ENCODE measurements at places on chromosomes 3 and 15. TPM values are rescaled to one million over a fixed set of nuclear protein-coding genes. Genes with fewer than 3 reads are reported as not detected.

- no peaks in the 10 kb centered on the region for H3K36me3 ChIP-seq
- H3K27me3 ChIP-seq, result no peaks in the 10 kb centered on the region
- no peak overlapping the region for H3K4me3 ChIP-seq
- DNase-seq, result no peak
- H3K4me1 ChIP-seq, result no peaks in the 10 kb centered on the region
These were observed 32.1 kb upstream of the PIAS1 start for GRCh38 chr15:68022061-68022460.

DNA sequence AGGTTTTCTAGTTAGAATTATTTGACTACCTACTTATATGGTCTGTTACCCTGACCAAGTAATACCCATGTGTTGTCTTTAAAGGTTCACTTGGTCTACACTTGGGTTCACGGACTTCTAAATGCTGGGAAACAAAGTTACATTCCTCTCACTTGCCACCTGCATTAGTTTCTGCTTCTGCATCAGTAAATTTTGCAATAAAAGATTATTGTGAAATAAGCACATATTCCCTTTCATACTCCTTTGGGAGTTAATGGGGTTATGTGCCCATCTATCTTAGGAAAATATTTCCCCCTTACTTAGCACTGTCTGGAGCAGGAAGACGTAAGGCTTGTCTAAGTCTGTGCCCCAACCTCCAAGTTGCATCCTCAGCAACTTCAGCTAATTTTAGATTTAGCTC is 160.7 kb downstream of the FRMD5 start:
- H3K27ac ChIP-seq, result no peak overlapping the region
- H3K4me3 ChIP-seq, result no peak overlapping the region
- H3K27me3 ChIP-seq, result no peaks in the 10 kb centered on the region
- no peaks in the 10 kb centered on the region for H3K4me1 ChIP-seq
- no peak for DNase-seq

DNA sequence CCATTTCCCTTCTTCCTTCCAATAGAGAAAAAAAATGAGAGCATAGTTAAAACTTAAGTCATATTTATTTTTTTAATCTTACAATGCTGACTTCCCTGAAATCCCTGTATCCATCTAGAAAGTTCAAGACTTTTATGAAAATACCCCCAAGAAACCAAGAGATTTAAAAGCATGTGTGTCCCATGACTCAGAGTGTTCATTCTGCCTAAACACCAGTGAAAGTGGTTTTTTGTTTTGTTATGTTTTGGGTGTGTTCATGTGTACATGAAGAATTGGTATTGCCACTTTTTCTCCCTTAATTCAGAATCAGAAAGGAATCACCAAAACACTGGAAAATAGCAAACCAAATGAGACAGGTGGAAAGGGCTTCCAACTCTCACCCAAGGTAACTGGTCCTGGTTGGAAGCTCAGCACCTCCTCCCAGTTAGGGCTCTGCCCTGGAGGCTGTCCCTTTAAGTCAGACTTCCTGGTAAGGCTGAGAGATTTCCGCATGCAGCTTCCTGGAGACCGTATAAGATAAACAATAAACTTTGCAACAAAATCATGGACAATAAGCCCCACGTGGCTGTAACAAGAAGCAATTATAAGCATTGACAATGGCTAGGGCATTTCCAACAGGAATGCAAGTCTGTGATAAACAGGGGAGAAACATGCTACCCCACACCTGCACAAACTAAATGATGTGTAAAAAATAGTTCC is 121.9 kb upstream of the ARHGEF3 start:
- H3K27ac ChIP-seq, result no peak overlapping the region
- H3K4me3 ChIP-seq, result no peak overlapping the region
- H3K4me1 ChIP-seq, result peaks cover 6% of the 10 kb centered on the region
- DNase-seq, result no peak
- H3K27me3 ChIP-seq, result no peaks in the 10 kb centered on the region

DNA sequence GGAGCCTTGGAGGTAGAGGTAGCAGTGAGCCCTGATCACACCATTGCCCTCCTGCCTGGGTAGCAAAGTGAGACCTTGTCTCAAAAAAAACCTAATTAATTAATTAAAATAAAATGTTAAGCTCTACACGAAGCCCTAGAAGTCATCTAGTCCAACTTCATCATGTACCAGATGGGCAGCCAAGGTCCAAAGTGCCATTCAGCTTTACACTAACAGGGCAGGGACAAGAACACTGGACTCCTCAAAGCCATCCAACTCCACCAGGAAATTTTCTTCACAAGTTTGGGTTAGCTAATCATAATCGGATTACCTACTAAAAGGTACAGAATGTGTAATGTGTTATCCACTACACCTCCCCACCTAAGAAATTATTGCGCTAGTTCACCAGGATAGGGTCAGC is 48.8 kb downstream of the WWTR1 start:
- H3K4me3 ChIP-seq, result no peak overlapping the region
- H3K36me3 ChIP-seq, result no peaks in the 10 kb centered on the region
- no peaks in the 10 kb centered on the region for H3K27me3 ChIP-seq
- peaks cover 24% of the 10 kb centered on the region for H3K4me1 ChIP-seq
- H3K27ac ChIP-seq, result no peak overlapping the region

The MORC1 gene
- total RNA-seq, result 0.11 TPM

The LYZL4 gene
- total RNA-seq, result not detected

The C3orf52 gene
- 5.5 TPM for total RNA-seq

Measured in ovary (tissue), 10 donors.